Motor neuron (in vitro differentiated cells): ENCODE measurements at places on chromosomes 1 and 21.

DNA sequence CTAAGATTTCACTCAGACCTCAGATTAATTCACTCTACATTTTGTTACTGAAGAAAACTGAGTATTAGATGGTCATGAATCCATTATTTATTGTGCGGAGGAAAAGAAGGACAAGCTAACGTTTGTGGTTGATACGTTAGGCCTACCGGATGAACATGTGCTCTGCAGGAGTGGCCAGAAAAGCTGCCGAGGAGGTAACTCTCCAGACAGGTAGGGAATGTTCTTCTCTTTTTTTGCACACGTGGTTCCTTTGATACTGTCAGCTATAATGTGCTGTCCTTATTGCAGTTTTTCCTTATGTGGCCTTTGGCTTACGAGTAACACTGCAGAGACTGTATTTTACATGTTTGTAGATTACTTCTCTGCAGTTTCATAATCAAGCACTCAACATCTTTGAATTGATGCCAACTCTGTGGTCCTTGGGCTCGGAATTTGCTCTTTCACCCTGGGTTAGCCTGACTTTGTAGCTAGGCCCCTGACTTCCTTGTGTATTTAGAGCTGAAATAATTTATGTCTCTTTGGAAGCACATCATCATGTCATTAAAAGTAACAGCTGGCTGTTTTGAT is 13.6 kb downstream of the MTR start:
- ATAC-seq = no peak

GRCh38 chr1:223500560-223501425 is 107.6 kb downstream of the CCDC185 start:
- no peak for ATAC-seq

- ATAC-seq = peak; percentile 14
Measured at GRCh38 chr21:43814215-43815106, 25.1 kb downstream of the RRP1 start.

DNA sequence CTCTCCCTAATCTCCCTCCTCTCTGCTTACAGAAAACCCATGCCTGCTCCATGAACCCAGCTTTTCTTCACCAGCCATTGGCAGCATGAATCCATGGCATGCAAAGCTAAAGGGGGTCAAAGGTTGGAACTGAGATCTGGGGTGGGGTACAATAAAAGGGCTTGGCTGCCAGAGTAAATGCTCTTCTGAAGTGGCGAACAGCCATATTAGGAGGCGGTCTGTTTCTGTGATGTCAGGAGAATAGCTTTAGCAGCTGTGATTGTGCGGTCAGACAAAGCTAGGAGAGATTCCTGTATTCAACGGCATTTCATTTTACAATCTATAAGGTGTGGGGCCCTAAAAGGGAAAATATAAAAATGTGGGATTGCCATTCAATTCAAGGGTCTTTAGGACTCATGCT is 71.7 kb upstream of the TMPRSS2 start:
- ATAC-seq = no peak

- no peak for ATAC-seq
Measured at GRCh38 chr1:51897699-51898031, 19.1 kb upstream of the NRDC start.

DNA sequence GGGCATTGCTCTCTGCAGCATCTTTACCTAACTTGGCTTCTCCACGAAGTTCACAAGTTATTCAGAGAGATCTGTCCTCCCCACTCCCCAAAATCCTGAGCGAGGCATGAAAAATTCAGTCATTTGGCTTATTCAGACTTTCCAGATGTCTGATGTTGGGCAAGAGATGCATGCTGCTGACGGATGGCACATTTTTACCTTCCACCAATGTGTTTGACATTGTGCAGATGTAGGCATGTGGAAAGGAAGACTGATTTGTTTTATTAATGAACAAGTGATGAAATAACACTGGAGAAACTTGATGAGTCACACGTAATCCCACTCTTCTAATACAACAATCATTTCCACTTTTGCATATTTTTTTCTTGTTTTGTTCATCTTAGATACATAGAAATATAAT is 86.7 kb downstream of the C1orf94 start:
- no peak for ATAC-seq

- ATAC-seq = no peak
Measured at GRCh38 chr1:109762821-109763645, 690 bp downstream of the EPS8L3 start.

- no peak for ATAC-seq
Measured at GRCh38 chr1:235943581-235944114, 76.9 kb upstream of the LYST start.

- ATAC-seq = no peak
Measured at GRCh38 chr1:81634294-81634693, 166.4 kb upstream of the ADGRL2 start.
